ENCODE measurements at places on chromosomes 4 and X.

DNA sequence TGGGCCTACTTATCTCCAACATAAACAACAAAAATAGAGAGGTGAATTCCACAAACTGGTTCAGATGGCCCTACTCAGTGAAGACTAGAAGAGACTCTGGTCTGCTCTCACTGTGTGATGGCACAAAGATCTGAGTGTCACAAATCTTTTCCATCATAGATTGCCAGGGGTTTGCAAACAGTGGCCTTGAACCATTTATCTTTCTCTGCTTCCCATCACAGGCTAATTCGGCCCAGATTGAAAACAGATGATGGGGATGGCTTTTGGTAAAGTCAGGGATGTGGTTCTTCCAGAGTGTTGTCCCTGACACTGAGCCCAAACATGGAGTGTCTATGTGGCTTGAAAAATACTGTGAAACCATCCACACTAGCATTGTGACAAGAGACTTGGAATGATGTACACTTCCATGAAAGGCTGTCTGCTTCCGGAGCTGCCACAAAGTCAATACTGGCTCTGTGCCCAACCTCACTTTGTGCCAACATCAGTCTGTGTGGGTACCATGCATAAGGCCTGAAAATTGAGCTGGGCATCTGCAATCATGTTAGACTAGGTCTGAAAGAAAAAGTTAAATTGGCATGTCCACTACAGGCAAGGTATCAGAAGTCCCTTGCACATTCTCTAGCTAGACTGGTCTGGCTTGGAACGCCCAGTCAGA, 25.2 kb upstream of the PLAC1 start:
- DNase-seq, result no peak

- no peak for DNase-seq
Observed at GRCh38 chr4:162871990-162872389, 294.7 kb downstream of the NAF1 start.

DNA sequence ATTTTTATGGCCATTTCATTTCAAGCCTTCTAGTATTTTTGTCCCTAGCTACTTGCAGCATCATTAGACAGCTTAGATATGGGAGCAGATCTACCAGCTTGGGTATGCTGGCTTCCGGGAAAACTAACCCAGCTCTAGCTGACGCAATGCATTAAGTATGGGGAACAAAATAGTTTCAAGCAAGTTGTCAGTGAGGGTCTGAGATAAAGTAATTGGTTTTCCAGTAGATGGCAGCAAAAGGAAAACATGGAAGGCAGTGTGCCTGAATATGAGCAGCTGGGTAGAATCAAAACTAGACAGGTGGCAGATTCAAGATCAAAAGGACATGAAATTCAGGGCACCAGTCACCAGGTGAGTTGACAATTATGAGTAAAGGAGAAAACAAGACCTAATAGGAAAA, 340.9 kb upstream of the CTSO start:
- DNase-seq, result no peak

DNA sequence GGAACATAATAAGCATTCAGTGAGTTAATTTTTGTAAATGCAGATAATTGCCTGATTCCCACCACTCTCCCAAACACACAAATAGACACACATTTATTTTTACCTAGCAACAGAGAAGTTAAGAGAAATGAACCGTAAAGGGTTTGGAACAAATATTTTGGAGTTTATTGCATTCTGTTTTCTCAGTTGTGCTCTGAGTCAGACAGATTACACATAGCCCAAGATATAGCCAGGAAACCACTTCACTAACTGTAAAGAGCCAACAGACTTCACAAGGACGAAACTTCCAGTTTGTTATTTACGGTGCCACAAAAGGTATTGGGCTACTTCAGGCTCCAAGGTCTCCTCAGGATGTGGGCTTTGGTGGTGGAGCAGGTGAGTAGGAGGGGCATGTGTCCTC, 217.0 kb downstream of the BMPR1B start:
- DNase-seq, result no peak

- no peak for DNase-seq
Observed at GRCh38 chr4:10057023-10057395, 35.7 kb upstream of the SLC2A9 start.

GRCh38 chrX:1205681-1206611, 6.5 kb downstream of the CRLF2 start:
- no peak for DNase-seq

- DNase-seq, result no peak
Observed at GRCh38 chr4:89619206-89619962, 217.6 kb downstream of the SNCA start.
